LHCN-M2 (cell line): ENCODE measurements at places on chromosomes 3 and 15. TPM values are rescaled to one million over a fixed set of nuclear protein-coding genes. Genes with fewer than 3 reads are reported as not detected.

- DNase-seq: peak; percentile 68
Observed at GRCh38 chr3:117853923-117854668, 1144.5 kb downstream of the TUSC7 start.

- DNase-seq: no peak
Observed at GRCh38 chr15:24919446-24919845, 35.3 kb upstream of the SNRPN start.

The JMJD7 gene
- 3.7 and 5.7 TPM in 2 replicates for total RNA-seq

The SLC15A2 gene
- total RNA-seq: 0.06 and 0.11 TPM in 2 replicates

The IMPDH2 gene
- total RNA-seq: 325 and 336 TPM in 2 replicates

The KNG1 gene
- total RNA-seq: not detected in 2 replicates

The PPP1R14D gene
- total RNA-seq: not detected in 2 replicates

The ATP13A5 gene
- total RNA-seq: not detected in 2 replicates

DNA sequence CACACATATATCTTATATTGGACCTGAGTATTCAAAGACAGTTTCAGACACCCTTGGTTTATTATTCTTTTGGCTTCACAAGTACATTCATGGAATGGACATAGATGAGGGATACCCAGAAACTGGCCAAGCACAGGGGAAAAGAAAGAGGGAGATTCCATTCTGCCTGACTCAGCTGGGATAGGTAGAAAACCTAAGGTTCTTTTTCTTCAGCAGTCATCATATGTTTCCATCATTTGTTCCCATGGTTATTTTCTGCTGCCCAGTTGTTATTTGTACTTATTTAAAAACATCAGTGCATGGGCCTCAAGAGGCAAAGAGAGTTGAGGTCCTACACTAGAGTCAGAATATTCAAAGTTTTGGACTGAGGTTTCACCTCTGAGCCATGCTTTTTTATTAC is 91.8 kb downstream of the FILIP1L start:
- DNase-seq: no peak

DNA sequence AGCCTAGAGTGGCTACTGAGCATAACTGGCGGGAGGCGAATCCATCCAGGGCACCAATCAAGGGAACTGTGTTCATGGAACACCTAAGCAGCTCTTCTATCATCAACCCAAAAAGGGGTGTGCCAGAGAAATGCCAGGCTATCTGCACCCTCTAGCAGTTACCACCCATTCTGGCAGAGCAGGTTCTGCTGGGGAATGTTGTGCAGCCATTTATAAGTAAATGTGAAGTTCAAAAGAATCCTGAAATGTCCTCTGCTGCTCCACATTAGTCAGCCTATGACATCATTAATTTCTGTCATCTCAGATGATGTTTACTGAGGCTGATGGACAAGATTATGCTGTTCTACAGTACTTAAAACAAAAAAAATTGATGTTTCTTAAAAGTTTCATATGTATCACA is 7.7 kb downstream of the SKIC8 start:
- no peak for DNase-seq

DNA sequence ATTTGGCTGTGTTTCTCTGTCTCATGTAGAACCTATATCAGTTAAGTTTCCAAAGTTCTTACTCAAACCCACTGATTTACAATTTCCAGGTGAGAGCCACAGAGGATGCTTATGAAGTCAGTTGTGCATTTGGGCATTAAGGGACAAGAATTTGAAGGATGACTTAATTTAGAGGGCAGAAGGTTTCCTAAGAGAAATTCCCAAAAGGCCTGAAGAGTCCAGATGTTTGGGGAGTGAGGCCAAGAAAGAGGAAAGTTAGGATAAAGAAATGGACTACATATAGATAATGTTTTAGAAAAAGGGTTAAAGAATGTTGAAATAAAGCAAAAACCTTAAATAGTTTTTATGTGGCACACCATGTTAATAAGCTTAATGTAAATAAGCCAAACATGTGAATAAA is 338.7 kb upstream of the GRM7 start:
- DNase-seq: no peak

The P2RY13 gene
- total RNA-seq: not detected in 2 replicates

The LNP1 gene
- 3.5 and 6.4 TPM in 2 replicates for total RNA-seq

GRCh38 chr3:37462452-37462851 is 288.1 kb upstream of the LRRFIP2 start:
- no peak for DNase-seq

DNA sequence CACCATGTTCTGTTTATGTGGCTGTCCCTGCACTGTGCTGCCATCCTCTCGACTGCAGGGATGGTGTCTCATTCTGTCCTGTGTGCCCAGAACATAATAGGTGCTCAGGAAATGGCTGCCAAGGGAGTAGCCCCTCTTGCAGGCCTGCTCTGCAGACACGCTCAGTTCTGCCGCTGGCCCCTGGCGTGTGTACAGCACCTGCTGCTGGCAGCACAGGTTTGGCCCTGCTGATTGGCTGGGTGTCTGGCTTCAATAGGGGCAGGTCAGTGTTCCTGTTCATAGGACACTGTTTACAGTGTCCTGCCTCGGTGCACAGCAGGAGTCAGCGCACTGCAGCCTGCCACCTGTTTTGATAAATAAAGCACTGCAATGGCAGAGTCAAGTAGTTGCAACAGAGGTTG is 146.9 kb downstream of the DNAJB8 start:
- DNase-seq: no peak

The PLSCR5 gene
- total RNA-seq: not detected in 2 replicates

DNA sequence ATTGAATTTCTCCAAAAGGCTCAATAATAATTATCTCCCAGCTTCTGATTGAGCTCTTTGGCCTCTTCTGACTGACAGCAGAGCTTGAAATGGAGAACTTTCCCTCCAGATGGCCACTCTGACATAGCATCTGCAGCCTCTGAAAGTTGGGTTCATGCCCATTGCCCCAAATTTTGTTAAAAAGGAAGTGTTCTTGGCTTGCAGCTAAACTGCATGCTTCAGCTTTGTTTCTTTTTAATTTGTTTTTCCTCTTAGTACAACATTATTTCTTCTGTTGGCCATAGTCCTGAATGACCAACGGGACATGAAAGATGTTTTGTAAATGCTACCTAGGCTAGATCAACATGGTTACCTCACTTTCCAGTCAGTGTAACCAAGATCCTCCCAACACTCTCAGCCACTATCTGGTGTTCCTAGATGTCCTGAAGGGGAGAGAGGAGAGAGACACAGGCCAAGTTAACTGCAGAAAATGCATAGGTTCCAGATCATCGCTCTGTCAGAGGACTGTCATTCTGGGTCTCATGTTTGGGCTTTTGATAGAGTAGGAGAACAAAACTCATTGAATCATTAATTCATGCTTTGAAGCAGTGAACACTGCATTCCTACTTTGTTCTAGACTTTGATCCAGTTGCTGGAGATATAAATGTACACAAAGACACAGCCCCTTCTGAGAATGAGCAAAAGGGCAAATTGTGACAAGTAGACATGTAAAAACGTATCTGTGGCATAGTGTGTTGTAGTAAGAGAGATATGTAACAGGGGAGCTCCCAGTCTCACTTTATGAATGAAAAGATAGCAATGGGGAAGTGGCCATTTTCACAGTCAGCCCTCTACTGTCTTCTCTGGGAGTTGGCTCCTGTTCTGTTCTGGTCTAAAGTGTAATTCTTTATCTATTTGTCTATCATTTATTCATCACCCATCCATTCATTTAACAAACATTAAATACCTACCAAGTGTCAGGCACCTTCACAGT is 156.2 kb downstream of the ZNF621 start:
- DNase-seq: no peak

The FGF7 gene
- 6.5 and 7.9 TPM in 2 replicates for total RNA-seq

- DNase-seq: peak; percentile 94
Observed at GRCh38 chr3:4994823-4995499, 15.7 kb downstream of the BHLHE40 start.

DNA sequence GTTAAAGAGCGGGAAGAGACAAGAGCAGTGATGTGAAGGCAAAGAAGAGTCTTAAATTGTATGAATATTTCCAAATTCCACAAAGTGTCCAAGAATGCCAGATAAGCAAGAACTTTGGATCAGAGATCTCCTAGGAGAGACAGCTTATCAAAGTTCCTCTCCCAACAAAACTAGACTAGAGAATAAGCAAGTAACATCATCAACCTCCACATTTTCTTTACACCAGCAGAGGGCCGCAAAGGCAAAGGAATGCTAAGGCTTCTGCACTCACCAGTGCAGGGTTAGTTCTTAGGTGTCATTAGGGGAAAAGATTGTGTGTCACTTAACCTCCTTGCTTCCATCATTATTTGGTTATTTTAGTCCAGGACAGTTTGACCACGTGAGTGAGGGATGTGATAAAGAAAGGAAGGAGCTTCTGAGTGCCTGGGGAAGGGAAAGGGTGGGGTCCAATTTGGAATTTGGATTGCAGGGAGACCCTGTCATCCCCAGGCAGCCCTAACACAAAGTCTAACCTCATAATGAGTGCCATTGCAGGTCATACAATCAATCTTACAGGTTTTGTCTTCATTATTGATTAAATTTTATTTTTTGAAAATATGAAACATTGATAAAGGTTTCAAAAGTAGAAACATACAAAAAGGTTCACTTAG is 7.5 kb upstream of the CMTM6 start:
- peak; percentile 70 for DNase-seq

GRCh38 chr3:28835751-28836150 is 445.1 kb upstream of the RBMS3 start:
- DNase-seq: peak; percentile 32

DNA sequence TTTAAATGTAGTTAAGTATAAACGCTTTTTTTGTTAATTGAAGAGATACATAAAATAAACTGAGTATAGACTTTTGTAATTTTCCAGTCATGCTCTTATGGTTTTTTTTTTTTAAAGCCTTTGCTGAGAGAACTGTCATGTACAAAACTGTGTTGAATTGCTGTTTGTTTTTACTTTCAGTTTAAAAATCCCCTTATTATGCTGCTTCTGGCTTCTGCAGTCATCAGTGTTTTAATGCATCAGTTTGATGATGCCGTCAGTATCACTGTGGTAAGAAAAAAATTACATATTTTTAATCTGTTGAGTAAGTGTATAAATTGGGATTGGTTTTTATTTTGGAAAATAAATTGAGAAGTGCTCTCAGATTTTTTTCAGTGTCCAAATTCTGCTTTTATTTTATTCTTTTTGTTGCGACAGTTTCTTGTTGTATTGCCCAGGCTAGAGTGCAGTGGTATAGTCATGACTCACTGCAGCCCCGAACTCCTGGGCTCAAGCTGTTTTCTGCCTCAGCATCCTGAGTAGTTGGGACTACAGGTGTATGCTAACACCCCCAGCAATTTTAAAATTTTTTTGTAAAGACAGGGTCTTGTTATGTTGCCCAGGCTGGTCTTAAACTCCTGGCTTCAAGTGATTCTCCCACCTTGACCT is 40.7 kb downstream of the ATP2C1 start:
- DNase-seq: peak; percentile 22

The TRAT1 gene
- total RNA-seq: not detected in 2 replicates

The CNBP gene
- total RNA-seq: 370 and 371 TPM in 2 replicates

The XCR1 gene
- 0.06 TPM in 1 of 2 replicates, not detected in the other for total RNA-seq

DNA sequence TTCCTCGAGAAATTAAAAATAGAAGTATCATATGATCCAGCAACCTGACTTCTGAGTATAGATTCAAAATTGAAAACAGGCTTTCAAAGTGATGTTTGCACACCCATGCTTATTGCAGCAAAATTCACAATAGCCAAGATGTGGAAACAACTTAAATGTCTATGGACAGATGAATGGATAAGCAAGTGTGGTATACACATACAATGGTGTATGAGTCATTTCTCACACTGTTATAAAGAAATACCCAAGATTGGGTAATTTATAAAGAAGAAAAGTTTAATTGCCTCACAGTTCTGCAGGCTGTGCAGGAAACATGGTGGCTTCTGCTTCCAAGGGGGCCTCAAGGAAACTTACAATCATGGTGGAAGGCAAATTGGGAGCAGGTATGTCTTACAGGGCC is 100.8 kb downstream of the KLF13 start:
- no peak for DNase-seq

DNA sequence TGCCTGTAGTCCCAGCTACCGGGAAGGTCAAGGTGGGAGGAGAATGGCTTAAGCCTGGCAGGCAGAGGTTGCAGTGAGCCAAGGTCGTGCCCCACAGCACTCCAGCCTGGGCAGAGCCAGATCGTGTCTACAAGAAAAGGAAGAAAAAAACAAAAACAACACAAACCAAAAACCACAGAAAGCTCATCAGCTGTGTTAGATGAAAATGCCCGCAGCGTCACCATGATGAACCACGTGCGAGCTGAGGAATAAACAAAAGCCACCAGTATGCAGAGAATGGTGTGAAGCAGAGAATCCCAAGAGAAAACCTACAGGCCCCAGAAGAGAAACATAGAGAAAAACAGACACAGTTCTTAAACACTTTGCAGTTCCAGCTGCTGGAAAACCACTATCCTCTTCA is 19.7 kb upstream of the TM4SF19 start:
- no peak for DNase-seq

DNA sequence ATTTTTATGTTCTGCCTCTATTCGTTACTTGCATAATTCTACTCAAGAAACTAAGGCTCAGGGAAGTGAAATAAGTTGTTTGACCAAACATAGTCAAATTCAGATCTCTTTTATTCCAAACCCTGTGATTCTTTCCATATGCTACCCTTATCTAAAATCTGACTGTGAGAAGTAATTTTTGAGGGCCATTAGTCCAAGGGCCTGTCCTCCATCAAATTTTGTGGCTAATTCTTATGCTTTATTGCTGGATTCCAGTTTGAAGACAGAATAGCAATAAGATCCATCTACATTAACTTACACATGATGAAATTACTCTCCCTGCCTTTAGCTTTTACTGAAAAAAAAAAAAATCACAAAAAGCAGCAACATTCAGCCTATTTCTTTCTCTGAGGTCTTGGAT is 74.0 kb downstream of the ZIC1 start:
- no peak for DNase-seq

DNA sequence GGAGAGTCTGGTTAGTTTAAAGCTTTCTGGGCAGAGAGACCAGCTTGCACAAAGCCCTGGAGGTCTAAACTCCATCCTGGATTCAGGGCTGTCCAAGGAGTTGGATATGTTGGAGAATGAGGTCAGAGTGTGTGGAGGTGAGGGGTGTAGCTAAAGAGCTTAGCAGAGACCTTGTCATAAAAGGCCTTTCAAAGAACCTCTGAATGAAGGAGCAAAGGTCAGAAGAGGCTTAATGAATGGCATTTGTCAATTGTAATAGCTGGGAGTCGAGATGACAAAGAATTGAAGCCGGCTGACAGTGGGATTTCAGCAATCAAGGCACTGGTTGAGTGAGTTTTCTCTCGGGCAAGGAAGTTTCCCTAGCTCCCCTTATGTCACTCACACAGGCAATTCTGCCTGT is 202.6 kb downstream of the PDCD6IP start:
- no peak for DNase-seq

GRCh38 chr3:33141006-33141405 is 27.2 kb downstream of the CRTAP start:
- no peak for DNase-seq

The HTR3D gene
- not detected in 2 replicates for total RNA-seq

The PLA2G4E gene
- total RNA-seq: not detected in 2 replicates

DNA sequence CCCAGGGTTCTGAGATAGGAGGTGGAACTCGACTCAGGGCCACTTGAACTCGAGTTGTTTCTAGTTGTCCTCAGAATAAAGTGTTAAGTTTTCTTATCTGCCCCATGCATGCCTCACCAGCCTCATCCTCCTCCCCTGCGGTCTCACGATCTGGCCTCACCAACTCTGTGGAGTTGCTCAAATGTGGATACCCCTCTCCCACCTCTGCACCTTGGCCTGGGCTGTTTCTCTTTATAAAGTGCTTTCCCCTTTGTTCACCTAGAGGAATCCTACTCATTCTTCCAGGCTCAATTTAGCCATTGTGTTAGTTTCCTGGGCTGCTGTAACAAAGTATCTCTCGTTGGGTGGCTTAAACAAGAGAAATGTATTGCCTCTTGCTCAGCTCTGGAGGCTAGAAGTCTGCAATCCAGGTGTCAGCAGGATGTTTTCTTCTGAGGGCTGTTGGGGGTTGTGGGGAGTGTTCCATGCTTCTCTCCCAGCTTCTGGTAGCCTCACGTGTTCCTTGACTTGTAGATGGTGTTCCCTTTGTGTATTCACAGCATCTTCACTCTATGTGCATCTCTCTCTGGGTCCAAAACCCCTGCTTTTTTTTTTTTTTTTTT is 100.7 kb downstream of the MEX3B start:
- no peak for DNase-seq
